ENCODE measurements at places on chromosomes 2 and 18. TPM values are rescaled to one million over a fixed set of nuclear protein-coding genes. Genes with fewer than 3 reads are reported as not detected.

GRCh38 chr18:64002581-64002980 lies 32.7 kb downstream of the SERPINB8 start:
- no peak for DNase-seq

DNA sequence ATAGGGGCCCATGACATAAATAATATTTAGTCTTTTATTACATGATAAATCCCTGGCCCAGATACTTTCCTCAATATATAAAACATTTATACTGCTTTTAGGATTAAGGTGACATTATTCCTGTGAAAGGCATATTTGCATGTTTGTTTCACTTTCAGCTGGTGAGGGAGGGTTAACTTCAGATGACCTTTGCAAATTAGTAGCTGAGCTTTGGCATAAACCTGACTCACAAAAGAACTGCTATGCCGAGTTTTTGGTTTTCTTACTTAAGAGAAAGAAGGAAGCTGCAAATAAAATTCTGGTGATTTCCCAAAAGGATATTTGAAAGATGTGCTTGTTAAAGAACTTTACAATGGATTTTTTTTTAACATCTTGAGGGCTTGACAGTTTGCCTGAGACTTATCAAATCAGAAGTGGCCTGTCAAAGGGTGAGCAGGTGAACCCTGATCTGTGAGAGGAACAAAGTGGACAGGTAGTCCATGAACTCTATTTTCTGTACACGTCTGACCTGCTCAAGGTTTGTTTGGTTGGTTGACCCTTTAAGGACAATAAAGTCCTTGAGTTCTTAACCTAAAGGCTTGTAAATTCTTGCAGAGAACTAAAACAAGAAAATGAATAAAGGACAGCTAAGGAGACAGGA lies 93.5 kb downstream of the FAM124B start:
- no peak for DNase-seq

The CDCA7 gene
- 1.00 TPM for total RNA-seq

- no peak for DNase-seq
Observed at GRCh38 chr18:58394602-58395425, 234.1 kb downstream of the ALPK2 start.

GRCh38 chr2:209470466-209470865 lies 46.6 kb downstream of the MAP2 start:
- no peak for DNase-seq

DNA sequence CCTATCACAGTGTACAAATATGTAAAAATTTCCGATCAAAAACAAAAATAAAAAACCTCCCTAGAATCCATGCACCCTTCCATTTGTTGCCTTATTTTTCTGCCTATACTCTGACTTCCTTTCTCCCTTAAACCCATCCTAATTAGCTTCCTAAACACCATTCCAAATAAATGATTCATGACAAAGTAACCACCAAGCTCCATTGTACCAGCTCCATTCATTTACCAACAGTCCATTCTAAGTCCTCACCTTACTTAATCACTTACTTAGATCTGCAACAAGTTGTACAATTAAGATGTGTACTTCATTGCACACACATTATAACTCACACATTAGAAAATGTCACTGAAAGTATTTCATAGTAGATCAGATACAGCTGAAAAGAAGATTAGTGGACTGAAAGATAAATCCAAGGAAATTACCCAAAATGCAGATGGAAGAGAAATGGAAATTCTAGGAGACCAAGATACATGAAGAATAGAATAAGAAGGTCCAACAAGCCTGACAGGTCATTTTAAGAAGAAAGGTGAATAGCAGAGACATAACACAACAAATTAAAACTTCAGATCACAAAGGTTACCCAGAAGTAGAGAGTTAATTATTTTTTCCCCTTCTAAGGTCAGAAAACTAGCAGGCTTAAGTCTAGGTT lies 154.6 kb downstream of the DYM start:
- no peak for DNase-seq

GRCh38 chr2:199341123-199341522 lies 116.6 kb downstream of the SATB2 start:
- DNase-seq: no peak

DNA sequence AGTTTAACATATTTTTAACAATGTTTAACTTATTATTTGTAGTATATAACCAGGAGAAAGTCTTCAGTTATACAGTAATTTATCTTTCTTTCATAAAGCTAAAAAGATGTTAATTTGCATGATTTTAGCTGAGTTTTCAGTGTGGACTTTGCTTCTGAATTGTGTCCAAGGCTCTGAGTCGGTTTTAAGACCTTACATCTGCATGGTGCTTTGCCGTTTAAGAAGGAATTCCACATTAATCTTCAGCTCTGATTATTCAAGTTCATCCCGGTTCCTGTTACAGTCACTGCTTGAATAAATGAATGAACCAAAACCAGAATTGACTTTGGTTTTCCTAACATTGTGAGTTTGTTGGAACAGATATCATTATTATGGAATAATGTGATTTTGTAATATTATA lies 419.7 kb upstream of the RGPD4 start:
- no peak for DNase-seq

The FOXI3 gene
- not detected for total RNA-seq

DNA sequence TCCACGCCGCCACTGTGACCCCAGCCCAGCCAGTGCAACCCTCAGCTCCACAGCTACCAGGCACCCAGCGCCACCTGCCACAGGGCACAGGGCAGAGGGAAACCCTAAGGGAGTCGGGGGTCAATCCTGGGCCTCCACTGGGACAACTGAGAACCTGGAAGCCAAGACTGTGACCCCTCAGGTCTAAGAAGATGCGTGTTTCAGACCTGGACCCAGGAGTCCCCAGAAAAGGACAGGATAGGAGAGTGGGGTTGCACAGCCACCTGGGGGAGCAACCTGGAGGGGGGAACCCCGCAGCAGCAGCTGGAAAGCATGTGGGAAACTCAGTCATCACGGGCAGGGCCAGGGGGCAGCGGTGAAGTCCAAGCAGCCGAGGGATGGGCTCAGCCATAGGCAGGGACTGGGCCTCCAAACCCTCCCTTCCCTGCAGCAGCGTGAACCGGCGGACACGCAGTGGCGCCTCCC lies 4.1 kb downstream of the ESPNL start:
- DNase-seq: no peak

GRCh38 chr18:57497372-57498294 lies 62.5 kb downstream of the ONECUT2 start:
- DNase-seq: no peak

DNA sequence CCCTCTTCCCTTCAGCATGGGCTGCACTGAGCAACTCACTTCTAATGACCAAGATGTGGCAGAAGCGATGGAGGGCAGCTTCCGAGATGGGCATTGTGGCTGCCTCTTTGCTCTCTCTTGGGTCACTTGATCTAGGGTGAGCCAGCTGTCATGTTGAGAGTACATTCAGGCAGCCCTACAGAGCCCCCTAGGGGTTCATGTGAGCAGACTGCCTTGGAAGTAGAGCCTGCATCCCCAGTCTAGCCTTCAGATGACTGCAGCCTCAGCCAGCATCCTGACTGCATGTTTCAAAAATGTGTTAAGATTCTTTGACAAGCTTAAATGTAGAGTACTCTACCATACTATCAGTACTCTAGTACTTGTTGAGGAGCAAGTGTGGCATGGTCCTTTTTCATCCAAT lies 143.9 kb downstream of the NCK2 start:
- no peak for DNase-seq

DNA sequence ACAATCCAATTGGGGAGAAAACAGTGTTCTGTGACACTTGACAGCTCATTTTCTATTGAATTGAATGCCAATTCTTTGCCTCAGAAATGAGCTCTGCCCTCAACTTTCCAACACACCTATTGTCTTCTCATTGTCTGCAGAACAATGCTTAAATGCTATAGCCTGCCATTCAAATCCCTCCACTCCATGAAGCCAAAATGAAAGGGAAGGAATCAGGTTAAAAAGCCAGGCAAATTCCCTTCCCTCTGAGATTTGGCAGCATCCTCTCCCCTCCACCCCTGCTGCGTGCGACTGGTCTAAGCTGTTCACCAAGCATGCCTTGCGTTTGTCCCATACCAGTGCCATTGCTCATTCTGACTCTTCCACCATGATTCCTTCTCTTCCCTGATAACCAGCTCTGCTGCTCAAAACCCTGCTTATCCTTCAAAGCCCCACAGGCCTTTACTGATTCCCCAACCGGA lies 32.4 kb upstream of the TMEM131 start:
- DNase-seq: no peak

GRCh38 chr2:143503280-143503679 lies 374.1 kb downstream of the ARHGAP15 start:
- DNase-seq: no peak
